ENCODE measurements at places on chromosomes 7 and 10.

DNA sequence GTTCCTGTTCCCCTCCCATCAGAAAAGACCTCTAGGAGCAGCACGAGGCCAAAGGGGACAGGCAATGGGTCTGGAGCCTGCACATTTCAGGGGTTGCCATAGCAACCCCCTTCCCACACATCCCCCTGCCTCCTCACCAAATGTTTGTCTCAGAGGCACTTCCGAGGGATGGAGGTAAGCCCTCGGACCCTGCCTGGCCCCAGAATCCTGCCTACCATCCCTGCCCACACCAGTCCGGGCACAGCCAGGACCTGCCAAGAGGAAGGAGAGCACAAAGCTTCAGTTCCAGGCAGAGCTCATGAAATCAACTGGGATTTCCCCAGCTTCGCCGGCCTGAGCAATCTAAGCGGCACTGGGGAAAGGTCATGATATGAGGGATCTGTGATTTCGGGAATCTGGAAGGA, 175.0 kb upstream of the PLXNA4 start:
- DNase-seq, result no peak

DNA sequence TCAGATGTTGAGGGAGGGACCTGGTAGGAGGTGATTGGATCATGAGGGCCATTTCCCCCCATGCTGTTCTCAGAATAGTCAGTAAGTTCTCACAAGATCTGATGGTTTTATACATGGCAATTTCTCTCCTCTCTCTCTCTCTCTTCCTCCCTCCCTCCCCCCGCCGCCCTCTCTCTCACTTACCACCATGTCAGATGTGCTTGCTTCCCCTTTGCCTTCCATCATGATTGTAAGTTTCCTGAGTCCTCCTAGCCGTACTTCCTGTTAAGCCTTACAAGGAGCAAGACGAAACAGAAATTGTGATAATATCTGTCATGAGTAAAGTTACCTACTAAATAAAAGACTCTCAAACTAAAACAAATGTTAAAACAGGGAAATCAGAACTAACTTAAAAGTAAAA, 19.9 kb upstream of the GPR141 start:
- no peak for DNase-seq

DNA sequence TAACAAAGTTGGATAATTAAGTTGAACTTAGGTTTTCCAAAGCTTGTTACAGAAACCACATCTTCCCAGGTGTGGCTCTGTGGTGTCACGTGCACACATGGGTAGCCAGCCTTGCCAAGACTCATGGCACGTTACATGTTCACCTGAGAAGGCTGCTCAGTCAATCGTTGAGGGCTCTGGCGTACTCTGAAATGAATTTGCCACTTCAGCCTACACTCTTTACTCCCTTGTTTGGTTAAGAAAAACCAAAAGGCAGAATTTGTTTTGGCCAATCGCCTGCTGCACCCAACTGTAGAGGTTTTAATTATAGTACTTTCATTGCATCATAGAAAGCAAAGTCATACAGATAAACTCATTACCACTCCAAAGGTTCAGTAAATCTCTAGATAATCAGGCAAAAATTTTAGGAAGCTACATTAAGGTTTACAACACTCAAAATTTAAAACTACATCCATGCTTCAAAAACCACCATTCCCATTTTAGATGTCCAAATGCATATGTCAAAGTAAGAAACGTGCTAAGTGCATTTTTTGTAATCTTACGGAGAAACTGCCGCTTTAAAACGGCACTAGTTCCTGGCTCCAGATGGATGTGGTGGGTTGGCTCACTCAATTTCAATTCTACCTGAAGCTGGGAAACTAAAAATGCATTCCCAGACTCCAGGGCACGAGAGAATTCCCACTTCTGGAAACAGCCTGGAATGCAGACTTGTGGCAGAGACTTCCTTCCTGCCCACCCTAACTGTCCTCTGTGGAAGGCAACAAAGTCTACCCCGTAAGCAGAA, 88.4 kb downstream of the DIP2C start:
- no peak for DNase-seq

DNA sequence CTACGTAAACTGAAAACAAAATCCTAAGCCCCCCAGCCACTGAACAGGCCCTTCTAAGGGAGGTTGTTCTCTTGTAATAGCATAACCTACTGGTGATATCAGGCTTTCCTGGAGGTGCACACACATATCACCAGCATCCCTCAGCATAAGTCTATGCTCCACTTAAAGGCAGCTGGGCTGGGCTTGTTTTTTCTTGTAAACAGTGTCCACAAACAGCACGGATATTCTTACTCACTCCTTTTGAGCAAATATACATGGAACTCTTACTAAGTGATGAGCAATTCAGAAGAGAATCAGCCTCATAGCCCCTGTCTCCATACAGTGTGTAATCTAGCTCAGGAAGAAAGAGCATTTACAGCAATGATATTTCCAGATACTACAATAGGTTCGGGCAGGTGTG, 2.4 kb downstream of the LRIT1 start:
- DNase-seq, result no peak

- no peak for DNase-seq
Measured at GRCh38 chr7:159114981-159115380, 29.7 kb downstream of the VIPR2 start.

DNA sequence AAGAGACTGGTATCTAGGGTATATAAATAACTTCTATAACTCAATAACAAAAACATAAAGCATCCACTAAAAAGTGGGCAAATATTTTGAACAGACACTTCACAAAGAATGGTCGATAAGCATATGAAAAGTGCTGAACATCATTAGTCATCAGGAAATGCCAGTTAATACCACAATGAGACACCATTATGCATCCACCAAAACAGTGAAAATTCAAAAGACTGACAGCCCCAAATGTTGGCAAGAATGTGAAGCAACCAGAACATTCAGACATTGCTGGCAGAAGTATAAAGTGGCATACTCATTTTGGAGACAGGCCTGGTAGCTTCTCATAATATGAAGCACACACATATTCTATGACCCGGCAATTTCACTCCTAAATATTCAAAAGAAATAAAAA, 26.5 kb upstream of the GSAP start:
- DNase-seq, result no peak
